ENCODE measurements at places on chromosomes 12 and 14. TPM values are rescaled to one million over a fixed set of nuclear protein-coding genes. Genes with fewer than 3 reads are reported as not detected.

DNA sequence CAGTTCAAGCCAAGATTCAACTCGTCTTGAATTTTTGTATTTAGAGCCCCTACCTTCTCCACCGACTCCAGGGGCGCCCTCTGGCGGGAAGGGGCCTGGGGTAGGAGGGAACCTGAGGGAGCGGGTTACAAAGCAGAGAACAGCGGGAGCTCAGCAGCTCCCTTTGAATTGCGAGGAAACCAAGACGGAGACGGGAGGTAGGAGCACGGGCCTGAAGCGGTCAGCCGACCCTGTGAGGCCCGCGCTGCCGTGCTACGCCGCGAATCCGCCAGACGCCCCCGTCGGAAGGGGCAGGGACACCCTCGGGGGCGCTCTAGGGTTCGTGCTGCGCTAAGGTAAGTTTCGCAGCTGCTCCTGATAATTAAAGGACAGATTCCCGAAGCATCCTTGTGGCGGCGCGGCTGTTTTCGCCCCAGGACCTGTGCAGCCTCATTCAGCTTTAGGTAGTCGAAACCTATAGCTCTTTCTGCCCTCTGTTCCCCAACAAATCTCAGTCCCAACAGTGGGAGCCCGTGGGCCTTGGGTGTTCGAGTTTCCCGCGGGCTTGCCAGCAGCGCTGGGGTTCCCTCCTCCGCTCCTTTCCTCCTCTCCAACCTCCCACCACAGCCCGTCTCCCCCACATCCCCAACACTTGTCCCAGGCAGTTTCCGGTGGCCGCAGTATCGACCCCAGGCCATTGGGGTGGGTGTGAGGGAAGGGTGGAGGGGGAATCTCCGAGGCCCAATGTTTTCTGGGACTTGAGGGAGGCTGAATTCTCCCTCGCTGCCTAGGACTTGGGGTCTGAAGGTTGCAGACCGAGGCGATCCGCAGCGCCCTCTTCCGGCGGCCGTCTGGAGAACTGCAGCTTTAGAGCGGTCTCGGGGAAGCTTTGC is 5.1 kb upstream of the NKX2-1 start:
- DNase-seq, result no peak

DNA sequence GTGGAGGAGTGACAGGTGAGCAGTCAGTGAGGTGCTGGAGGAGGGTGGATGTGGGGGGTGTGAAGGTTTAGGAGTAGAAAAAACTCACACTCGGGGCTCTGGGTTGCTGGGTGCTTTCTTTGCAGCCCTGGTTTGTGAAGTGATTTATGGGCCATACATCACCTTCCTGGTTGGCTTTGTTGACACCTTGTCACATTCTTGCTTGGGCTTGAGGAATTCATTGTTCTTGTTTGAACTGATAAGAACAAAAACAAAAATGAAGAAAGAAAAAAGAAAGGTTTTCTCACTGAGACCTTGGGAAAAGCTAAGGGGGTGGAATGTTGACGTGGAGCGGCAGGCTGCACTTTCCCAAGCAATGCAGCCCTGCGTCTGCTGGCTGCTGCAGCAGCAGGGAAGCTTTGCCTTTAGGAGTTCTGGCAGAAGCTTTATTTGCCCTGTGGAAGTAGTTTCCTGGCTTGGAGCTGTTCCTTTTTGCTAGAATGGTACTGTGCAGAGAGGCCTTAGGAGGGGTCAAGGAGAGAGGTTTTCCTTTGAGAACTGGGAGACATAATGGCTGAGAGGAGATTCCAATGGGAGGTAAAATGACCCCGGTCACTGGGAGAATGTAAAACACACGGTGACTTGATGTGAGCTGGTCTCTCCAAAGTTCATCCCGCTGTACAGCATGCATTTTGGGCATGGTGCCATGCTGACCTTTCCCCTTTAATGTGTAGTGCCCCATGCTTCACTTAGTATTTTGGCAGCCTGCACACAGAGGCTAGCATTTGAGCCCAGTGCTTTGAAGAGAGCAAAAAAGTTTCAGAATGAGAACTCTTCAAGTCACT is 52.8 kb downstream of the HMGA2 start:
- no peak for DNase-seq

Gene POTEG
- total RNA-seq, result not detected

Gene TMEM30B
- 0.27 TPM for total RNA-seq

Gene TAS2R9
- total RNA-seq, result 1.7 TPM

Gene TMPRSS12
- not detected for total RNA-seq

Gene KCNH3
- 2.2 TPM for total RNA-seq

GRCh38 chr12:69986114-69986513 is 161.1 kb downstream of the MYRFL start:
- no peak for DNase-seq

DNA sequence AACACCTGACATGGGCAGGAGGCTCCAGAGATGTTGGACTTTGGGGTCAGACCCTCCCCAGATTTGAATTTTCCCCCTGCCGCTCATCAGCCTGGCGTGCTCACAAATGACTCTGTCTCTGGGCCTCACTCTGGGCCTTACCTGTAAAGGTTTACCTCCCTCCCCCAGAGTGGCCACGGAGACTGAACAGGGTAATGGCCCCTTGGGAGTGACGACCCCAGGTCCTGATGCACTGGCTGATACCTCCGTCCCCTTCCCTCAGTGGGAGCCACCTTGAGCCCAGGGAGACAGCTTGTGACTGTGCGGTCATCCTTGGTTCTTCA is 7.0 kb downstream of the SLC25A29 start:
- DNase-seq, result no peak

Gene ADAM21
- total RNA-seq, result 0.18 TPM

DNA sequence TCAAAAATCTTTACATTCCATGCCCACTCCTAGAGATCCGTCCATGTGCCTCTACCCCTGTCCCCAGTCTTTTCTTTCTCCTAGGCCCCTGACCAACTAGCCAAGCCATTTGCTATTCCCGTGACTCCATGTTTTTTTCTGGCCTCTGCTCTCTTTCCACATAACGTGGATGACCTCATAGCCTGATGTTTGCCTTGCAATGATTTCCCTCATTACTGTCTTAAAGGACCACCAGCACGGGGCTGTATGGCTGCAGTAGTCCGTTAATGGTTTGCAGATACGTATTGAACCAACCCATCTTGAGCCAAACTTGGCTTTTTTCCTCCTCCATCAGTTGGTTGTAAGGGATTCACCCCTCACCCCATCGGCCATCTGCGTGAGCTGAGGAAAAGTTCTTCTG is 226.0 kb downstream of the PCNX1 start:
- no peak for DNase-seq

DNA sequence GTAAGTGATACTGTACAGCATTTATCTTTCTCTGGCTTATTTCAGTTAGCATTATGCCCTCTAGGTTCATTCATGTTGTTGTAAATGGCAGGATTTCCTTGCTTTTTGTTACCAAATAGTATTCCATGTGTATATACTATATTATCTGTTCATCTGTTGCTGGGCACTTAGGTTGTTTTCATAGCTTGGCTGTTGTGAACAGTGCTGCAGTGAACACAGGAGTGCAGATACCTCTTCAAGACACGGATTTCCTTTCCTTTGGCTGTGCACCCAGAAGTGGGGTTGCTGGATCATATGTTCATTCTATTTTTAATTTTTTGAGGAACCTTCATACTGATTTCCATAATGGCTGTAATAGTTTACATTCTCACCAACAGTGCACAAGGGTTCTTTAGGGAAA is 21.5 kb downstream of the EP400 start:
- DNase-seq, result no peak

Gene CLEC6A
- total RNA-seq, result not detected

GRCh38 chr14:73269729-73270531 is 32.6 kb downstream of the PAPLN start:
- DNase-seq, result peak; percentile 22

GRCh38 chr14:105568859-105569766 is 42.7 kb downstream of the TMEM121 start:
- no peak for DNase-seq

Gene BRMS1L
- 17.2 TPM for total RNA-seq

DNA sequence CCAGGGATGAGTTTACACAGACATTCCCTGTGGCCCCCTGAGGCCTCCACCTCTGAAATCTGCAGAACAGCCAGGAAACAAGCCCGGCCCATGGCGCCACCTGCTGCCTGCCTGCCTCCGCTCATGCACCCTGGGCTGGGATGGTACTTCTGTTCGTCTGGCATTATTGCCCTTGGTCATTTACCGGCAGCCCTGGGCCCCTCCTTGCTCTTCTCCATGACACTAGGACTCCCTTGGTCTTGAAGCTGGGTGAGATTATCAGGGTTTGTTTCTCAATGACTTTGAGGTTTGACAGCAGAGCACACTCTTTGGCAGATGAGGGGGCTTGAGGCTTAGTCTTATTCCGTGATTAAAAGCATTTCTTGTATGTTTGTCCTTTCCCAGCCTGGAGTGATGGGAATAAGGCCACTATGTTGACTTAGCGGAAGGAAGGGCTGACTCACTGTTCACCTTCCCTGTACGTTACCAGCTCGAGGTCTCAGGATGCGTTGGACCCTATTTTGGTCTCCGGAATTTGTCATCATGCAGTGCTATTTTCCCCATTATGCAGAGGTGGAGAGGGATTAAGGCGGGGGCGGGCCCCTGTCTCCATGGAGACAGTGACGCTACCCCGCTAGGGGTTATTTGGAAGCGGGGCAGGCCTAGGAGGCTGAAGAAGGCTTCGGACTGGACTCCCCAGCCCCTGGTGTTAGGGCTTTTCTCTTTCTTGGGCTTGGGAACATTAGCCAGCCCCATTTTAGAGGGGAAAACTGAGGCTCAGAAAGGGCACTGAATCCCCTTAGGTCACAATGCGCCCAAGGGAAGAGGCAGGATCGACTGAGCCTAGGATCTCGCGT is 706 bp upstream of the PEX5 start:
- DNase-seq, result peak; percentile 80

- DNase-seq, result no peak
These were observed 1.7 kb upstream of the CLEC4C start for GRCh38 chr12:7748852-7749251.

- no peak for DNase-seq
These were observed at the start of gene CLEC14A for GRCh38 chr14:38255673-38256532. Gene CLEC14A, minus strand, starts transcription at chr14:38256093. Its CDS starts 71 bp downstream, at chr14:38256022.

- no peak for DNase-seq
These were observed 36.4 kb upstream of the PRIMA1 start for GRCh38 chr14:93824518-93825234.

Gene IL31
- total RNA-seq, result not detected

Gene TAS2R42
- not detected for total RNA-seq

- DNase-seq, result no peak
These were observed 208.0 kb downstream of the SLC41A2 start for GRCh38 chr12:104750061-104750460.

Gene CLEC4E
- total RNA-seq, result not detected

DNA sequence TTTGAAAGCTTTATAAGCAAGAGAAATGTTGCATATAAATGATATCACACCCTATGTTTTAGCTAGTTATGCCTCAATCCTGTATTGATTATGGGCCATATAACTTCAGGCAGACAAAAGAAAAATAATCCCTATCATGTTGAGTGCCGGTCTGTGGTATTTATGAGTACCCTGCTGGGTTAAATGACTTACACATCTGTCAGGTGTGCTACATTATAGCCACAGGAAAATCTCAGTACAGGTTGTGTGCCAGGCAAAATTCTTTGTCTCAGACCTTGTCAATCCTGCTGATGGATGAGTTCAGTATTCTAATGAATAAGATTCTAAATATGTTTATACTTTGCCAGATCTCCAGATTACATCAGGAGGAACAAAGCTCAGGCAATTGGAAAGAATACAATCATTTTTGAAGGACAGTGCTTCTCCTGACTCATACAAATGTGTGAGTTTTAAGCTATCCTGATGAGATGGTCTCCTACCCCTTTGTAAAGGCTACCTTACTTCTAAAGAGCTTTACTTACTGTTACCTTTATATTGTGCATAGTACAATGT is 109.8 kb upstream of the FOXG1 start:
- no peak for DNase-seq

DNA sequence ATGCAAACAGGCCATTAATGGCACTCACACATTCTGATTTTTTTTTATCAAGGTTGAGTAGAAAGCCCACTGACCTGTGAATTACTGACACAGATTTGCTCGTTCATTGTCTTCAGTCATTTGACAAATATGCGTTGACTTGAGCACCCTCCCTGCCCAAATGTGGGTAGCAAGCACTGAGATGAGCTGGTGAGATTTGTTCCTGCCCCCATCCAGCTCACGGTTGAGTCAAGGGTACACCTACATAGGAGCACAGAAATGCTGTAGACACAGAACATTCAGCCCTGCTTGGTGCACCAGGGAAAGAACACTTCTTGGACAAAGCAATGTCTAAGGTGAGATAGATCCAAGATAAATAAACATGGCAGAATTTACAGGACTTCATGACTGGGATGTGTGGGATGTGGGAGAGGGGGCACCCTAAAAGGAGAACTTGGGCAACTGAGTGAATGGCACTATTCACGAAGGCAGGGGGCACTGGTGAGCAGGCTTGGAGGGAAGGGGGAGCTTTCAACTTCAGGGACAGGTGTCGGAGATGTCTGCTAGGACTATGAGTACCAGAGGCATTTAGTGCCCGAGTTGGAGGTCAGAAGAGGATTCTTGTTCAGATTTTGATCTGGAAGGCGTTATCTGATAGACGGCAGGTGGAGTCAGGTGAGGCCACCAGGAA is 213.4 kb downstream of the VRK1 start:
- DNase-seq, result no peak

DNA sequence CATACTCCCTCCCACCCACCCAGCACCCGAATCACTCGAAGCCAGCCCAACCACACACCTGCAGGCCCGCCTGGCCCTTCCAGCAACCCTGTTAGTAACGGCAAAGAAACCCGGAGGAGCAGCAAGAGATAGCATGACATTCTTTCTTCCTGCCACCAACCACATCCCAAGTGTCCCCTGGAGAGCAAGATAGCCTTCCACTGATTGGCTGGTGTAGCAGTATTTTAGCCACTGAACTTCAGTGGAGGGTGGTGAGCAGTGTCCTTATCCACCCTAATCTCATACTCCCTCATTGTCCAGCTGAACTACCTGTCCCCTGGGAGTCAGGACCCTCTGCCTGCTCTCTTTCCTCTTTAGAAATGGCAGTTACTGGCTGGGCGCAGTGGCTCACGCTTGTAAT is 769 bp upstream of the SLC39A5 start:
- no peak for DNase-seq

DNA sequence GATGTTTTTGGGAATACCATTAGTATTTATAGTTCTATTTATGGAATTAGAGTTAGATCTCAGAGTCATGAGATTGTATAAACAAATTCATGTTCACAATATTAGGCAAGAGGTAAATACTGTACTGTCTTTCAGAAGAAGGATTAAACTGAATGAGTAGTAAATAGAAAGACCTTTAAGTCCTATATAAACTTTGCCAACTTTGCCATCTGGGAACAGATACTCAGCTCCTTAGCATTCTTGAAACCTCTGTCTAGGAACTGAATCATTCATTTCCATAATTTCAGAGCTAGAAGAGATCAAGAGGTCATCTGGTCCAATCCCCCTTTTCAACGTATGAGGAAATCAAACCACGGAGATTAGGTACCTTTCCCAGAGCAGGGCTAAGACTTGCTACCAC is 141.1 kb downstream of the CAND1 start:
- no peak for DNase-seq

- DNase-seq, result no peak
These were observed 270.3 kb upstream of the DAAM1 start for GRCh38 chr14:58918066-58918738.

DNA sequence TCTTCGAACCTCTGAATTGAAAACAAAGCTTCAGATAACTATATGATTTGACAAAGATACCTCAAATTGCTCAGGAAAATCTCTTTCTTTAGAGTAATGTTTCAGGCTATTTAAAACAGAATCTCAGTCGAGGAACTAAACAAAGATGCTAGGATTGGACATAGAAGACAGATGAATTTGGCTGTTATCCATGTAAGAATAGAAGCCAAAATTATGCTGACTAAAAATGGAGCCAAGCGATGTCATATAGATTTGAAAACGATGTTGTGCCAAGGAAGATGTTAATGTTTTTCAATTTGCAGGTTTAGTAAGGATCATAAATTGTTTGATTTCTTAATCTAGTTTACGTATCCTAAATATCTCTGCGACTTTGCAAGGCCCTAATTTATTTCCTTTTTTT is 295.9 kb downstream of the FOXG1 start:
- no peak for DNase-seq

All from cerebellum (tissue), 4 donors.